Muscle of leg (tissue), 16 donors: ENCODE measurements at places on chromosomes 6 and 20. TPM values are rescaled to one million over a fixed set of nuclear protein-coding genes. Genes with fewer than 3 reads are reported as not detected.

- no peak for DNase-seq
Observed at GRCh38 chr20:35508493-35509218, 20.8 kb downstream of the C20orf173 start.

GRCh38 chr6:110589865-110590513 lies 113.6 kb upstream of the SLC22A16 start:
- DNase-seq: no peak

GRCh38 chr20:53253668-53254067 lies 281.5 kb downstream of the TSHZ2 start:
- DNase-seq: no peak

- DNase-seq: no peak
Observed at GRCh38 chr20:19003366-19004336, 190.1 kb downstream of the SCP2D1 start.

- DNase-seq: peak; percentile 33
Observed at GRCh38 chr6:157056275-157056674, 267.0 kb downstream of the TMEM242 start.

DNA sequence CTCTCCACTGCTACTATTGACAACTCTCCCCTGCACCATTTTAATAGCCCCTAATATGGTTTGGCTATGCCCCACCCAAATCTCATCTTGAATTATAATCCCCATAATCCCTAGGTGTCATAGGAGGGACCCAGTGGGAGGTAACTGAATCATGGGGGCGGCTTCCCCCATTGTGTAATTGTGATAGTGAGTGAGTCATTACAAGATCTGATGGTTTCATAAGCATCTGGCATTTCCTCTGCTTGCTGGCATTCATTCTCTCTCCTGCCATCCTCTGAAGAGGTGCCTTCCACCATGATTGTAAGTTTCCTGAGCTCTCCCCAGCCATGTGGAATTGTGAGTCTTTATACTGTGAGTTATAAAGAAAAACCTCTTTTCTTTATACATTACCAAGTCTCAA lies 74.1 kb upstream of the TCF21 start:
- no peak for DNase-seq

GRCh38 chr20:3797592-3798372 lies 1.7 kb downstream of the CDC25B start:
- DNase-seq: peak; percentile 23

- DNase-seq: no peak
Observed at GRCh38 chr6:41724228-41724580, 11.2 kb downstream of the TFEB start.

DNA sequence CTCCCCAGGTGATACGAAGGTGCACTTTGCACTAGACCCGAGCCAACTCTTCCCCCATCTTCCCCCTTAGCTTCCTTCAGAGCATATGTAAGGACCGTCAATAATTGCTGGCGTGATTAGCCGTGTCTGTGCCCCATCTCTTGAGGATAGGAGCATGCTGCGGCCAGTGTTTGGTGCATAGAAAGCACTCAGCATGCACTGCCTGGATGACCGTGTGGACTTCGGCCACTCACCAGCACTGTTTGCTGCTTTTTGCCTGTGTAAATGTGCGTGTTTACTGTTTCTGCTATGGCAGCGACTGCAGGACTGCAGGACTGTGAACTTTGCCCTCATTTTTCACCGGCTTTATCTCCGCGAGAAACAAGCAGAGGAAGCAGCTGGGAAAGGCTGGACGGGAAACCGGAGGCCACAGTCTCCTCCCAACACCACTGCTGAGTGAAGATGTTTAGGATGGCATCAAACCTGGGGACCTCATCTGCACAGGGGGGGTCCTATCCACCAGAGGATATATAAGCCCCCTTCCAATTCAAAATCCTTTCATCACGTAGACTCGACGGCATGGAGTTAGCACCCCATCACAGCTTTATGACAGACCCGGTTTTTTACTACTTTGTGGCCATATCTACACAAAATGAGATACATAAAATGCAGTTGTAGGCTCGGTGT lies 150.6 kb upstream of the AFDN start:
- DNase-seq: peak; percentile 74

- no peak for DNase-seq
Observed at GRCh38 chr6:14927398-14927797, 318.5 kb upstream of the JARID2 start.

DNA sequence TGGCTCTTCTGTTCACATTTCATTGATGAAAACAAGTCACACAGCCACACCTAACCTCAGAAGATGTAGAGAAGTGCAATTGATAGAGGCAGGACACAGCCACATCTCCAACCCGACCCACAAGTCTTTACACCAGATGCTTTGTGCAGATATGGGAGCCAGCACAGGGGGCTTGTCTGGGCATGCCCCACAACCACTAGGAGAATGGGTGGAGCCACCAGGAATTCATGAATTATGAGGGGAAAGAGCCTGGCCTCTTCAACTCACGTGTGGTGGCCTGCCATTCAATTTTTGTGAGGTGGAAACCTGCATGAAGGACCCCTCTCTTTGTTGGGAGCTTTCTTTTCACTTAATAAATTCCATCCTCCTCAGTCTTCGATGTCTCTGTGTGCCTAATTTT lies 79.1 kb downstream of the OGFRL1 start:
- no peak for DNase-seq

GRCh38 chr20:17859616-17860232 lies 108.9 kb downstream of the SNX5 start:
- DNase-seq: no peak

GRCh38 chr6:169035385-169036240 lies 218.0 kb downstream of the THBS2 start:
- DNase-seq: peak; percentile 69

DNA sequence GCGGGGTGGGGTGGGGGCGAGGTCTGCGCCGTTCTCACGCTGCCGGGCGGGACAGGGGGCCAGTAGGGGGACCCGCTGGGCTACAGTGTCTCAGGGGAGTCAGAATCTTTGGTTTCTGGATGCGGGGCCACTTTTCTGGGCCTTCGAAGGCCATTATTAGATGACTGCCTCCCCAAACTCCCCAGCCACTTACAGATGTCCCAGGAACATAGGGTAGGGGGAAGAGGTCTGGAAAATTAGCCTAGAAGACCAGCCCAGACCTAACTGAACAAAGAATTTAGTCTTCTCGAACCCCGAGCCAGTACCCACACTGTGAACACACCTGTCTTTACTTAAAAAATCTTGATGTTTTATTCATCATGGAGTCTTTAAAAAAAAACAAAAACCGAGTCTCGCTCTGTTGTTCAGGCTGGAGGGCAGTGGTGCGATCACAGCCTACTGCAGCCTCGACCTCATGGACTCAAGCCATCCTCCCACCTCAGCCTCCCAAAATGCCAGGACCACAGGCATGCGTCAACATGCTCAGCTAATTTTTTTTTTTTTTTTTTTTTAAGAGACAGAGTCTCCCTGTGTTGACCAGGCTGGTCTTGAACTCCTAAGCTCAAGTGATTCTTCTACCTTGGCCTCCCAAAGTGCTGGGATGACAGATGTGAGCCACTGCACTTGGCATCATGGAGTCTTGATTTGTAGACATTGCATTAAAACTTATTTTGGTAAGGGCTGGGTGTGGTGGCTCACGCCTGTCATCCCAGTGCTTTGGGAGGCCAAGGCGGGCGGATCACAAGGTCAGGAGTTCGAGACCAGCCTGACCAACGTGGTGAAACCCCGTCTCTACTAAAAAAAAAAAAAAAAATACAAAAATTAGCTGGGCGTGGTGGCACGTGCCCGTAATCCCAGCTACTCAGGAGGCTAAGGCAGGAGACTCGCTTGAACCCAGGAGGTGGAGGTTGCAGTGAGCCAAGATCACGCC lies 3.3 kb upstream of the SLC29A1 start:
- no peak for DNase-seq

DNA sequence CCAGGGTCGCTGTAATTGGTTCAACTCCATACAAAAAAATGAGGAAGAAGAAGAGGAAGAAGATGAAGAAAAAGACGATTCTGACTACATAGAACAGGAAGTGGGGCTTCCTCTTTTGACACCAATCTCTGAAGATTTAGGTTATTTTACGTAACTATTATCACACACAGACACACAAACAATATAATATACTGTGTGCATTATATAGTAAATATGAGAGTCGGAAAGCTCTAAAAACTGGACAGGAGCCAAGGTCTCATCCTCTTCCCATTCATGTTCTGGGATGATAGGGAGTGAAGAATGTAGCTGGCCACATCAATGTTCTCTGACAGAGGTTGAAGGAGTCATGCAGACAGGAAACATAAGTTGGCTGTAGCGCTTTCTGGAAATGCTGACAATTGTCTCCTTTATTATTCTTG lies 13.3 kb downstream of the RSPH4A start:
- peak; percentile 27 for DNase-seq

GRCh38 chr6:168242940-168243225 lies 76.7 kb downstream of the DACT2 start:
- no peak for DNase-seq

Gene HLA-DRB1
- total RNA-seq: 16.8 TPM

Gene DEFB124
- 0.62 TPM for total RNA-seq

Gene FAM83B
- total RNA-seq: under 0.01 TPM

Gene SLC22A3
- total RNA-seq: 8.2 TPM
